Panc1 (cell line): ENCODE measurements at places on chromosomes 1 and 21. TPM values are rescaled to one million over a fixed set of nuclear protein-coding genes. Genes with fewer than 3 reads are reported as not detected.

USP25 gene
- total RNA-seq, result 26.1 TPM

ERRFI1 gene
- total RNA-seq, result 299 TPM

SLC45A1 gene
- 11.3 TPM for total RNA-seq

CELA3B gene
- 3.4 TPM for total RNA-seq

PDZK1 gene
- total RNA-seq, result 2.3 TPM

VAV3 gene
- total RNA-seq, result 0.23 TPM

RBM11 gene
- 0.15 TPM for total RNA-seq

PRAMEF17 gene
- not detected for total RNA-seq

- H3K36me3 ChIP-seq, result no peaks in the 10 kb centered on the region
- no peak overlapping the region for H3K4me3 ChIP-seq
- H3K4me1 ChIP-seq, result no peaks in the 10 kb centered on the region
- H3K27ac ChIP-seq, result no peak overlapping the region
Observed at GRCh38 chr21:42073145-42074099, 2.3 kb downstream of the UMODL1 start.

DNA sequence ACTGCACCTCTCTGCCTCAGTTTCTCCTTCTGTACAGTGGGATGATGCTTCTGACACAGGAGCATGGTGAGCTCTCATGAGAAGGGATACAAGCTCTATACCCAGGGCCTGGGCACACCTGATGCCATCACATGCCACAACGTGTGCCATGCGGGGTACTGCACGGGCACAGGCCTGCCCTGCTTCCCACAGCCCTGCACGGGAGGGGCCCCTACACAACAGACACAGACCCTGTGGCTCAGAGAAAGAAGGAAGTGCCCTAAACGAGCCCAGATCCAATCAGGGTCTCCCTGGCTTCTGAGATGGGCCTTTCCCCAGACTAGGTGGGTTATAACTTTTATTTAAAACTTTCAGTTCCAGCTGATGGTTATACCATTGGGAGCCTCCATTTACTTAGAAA, 24.6 kb downstream of the C2CD2 start:
- no peaks in the 10 kb centered on the region for H3K27me3 ChIP-seq
- no peak for DNase-seq
- no peaks in the 10 kb centered on the region for H3K36me3 ChIP-seq
- H3K4me3 ChIP-seq, result no peak overlapping the region

DNA sequence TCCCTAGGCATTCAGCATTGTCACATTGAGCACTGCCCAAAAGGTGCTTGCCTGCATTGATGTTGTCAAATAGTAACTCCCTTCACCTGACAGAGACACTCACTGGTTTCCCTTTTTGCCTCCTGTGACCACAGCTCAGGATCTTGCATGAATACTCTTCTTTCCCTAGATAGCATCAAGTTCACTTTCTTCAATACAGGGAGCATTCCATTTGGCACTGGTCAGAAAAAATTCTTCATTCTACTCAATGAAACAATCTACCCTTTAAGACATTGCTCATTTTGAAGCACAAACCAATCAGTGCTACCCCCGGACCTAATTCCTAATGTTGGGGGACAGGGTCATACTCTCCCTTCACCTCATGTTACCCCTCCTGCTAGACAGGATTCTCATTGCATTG, 319.0 kb upstream of the SNX7 start:
- H3K4me1 ChIP-seq, result no peaks in the 10 kb centered on the region
- no peak for DNase-seq
- no peaks in the 10 kb centered on the region for H3K36me3 ChIP-seq
- no peak overlapping the region for H3K4me3 ChIP-seq
- H3K27me3 ChIP-seq, result no peaks in the 10 kb centered on the region

DNA sequence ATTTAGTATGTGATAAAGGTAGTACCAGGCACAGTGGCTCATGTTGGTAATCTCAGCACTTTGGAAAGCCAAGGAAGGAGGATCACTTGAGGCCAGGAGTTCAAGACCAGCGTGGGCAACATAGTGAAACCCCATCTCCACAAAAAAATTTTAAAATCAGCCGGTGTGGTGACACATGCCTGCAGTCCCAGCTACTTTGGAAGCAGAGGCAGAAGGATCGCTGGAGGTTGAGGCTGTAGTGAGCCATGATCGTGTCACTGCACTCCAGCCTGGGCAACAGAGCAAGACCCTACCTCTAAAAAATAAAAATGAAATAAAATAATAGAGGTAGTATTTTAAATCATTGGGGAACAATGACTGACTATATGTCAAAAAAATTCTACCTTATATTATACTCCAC, 17.2 kb downstream of the SASS6 start:
- H3K4me3 ChIP-seq, result no peak overlapping the region
- H3K27me3 ChIP-seq, result no peaks in the 10 kb centered on the region

- H3K27ac ChIP-seq, result no peak overlapping the region
- H3K27me3 ChIP-seq, result no peaks in the 10 kb centered on the region
- H3K4me1 ChIP-seq, result no peaks in the 10 kb centered on the region
- no peak for DNase-seq
Observed at GRCh38 chr1:88801575-88802208, 89.7 kb downstream of the GTF2B start.

GRCh38 chr1:198861636-198862035, 222.8 kb downstream of the PTPRC start:
- H3K4me1 ChIP-seq, result no peaks in the 10 kb centered on the region; the same call in 1 of the 2 replicates
- H3K36me3 ChIP-seq, result no peaks in the 10 kb centered on the region; the same call in 1 of the 2 replicates
- no peak overlapping the region for H3K4me3 ChIP-seq
- no peak for DNase-seq
- no peaks in the 10 kb centered on the region for H3K27me3 ChIP-seq

- H3K4me3 ChIP-seq, result no peak overlapping the region
- H3K27ac ChIP-seq, result no peak overlapping the region
- DNase-seq, result no peak
Observed at GRCh38 chr1:71857862-71858261, 424.5 kb downstream of the NEGR1 start.

GRCh38 chr1:54542120-54542961, 5.7 kb upstream of the ACOT11 start:
- no peaks in the 10 kb centered on the region for H3K4me1 ChIP-seq
- H3K36me3 ChIP-seq, result no peaks in the 10 kb centered on the region
- H3K27me3 ChIP-seq, result no peaks in the 10 kb centered on the region
- H3K27ac ChIP-seq, result peak overlapping the region; percentile 42; the same call in 1 of the 2 replicates

DNA sequence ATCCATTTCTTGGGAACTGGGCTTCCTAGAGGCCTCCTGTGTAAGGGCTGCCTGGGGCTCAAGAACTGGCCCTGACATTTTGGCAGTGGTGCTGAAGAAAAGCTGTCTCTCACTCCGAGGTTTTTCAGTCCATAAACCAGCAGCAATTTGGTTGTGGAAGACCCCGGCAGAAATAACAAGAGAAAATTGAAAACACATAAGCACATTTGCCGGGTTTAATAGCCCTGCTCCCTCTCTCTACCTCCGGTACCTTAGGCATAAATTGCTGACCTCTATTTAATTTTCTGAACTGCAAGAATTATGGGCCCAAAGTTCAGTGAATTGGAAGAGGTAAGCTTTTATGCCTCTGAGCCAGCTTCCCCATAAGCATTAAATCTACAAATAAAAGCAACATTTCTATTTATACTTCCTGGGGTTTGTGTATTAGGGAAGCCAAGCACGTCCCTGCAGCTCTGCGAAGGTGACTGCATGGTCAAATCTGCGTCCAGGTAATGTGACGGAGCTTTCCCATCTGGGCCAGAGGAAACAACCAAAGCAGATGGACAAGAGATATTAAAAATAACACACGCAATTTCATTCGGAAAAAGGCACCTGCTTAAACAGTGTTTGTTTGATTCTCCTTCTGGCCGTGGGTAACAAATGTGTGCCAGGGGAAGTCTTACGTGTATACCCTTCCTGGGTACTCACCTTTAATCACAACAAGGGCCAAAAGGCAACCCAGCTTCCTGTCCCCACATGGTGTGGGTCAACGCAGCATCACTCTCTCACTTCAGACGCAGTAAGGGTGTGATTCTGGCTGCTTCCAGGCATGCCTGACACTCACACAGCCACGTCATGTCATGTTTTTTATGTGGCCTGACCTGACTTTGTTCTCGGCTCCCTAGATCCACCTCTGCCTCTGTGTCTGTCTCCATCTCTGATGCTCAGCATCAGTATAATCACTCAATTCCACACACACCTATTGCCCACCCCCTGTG, 69.2 kb downstream of the PAPPA2 start:
- H3K36me3 ChIP-seq, result no peaks in the 10 kb centered on the region
- no peaks in the 10 kb centered on the region for H3K27me3 ChIP-seq
- H3K4me3 ChIP-seq, result no peak overlapping the region
- no peak for DNase-seq
- H3K4me1 ChIP-seq, result no peaks in the 10 kb centered on the region

DNA sequence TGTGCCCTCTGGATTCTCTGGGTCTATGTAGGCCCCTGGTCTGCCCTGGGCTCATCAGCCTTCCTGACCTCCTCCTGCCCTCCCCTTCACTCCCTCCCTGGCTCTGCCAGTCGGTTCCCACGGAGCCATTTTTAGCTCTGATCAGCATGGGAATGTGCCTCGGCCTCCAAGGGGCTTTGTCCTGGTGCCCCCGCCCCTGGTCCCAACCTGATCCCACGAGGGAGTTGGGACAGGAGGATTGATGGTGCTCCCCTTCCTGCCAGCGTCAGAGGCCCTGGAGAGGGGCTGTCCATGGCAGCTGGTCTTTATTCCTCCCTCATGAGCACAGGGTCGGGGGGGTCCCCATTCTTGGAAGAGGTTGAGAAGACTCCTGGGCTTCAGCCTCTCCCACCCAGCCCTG, 24.9 kb downstream of the ETNK2 start:
- peaks cover 3% of the 10 kb centered on the region for H3K36me3 ChIP-seq
- H3K27me3 ChIP-seq, result no peaks in the 10 kb centered on the region
- no peak for DNase-seq
- H3K4me1 ChIP-seq, result peaks cover 29% of the 10 kb centered on the region
- H3K4me3 ChIP-seq, result no peak overlapping the region
- H3K27ac ChIP-seq, result peak overlapping the region; percentile 45

- H3K4me3 ChIP-seq, result no peak overlapping the region
- no peaks in the 10 kb centered on the region for H3K27me3 ChIP-seq
- H3K4me1 ChIP-seq, result no peaks in the 10 kb centered on the region
Observed at GRCh38 chr1:33984906-33985565, 121.2 kb downstream of the HMGB4 start.

DNA sequence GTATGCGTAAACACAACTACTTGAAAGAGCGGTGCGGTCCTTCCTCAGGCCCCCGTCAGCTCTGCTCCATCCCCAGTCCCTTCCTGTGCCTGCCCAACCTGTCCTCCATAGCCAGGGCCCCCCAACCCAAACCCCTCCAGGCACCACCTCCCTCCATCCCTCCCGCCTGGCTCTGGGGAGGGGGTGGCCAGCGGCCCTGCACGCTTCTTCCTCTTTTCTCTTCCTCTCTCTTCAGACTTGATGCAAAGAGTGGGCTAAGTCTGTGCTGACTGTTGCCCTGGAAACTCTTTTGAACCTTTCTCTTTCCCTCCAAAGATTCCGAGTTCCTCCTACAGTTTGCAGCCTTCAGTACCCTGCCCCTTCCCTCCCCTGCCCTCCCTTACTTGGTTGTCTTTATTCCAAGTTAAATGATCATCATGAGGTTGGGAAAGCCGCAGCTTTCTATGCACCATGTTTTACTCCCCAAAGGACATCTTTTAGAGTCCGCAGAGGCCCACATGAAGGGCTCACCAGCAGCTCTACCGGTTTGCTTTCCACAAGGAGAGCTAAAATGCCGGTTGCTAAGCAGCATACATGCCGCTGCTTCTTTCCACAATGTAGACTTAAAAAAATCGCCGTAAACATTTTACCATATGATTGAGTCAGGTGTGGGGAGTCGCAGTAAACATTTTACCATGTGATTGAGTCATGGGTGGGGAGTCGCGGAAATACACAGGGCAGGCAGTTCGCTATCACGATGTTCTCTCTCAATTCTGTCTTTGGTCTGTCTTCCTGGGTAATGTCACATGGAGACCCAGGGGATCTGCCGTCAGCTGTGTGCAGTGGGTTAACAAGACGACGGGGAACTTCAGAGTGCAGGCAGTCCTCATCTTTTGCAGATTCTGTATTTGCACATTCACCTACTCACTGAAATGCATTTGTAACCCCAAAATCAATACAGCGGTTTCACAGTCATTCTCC, 525.3 kb downstream of the KIF26B start:
- no peaks in the 10 kb centered on the region for H3K36me3 ChIP-seq
- H3K27ac ChIP-seq, result no peak overlapping the region
- no peak overlapping the region for H3K4me3 ChIP-seq
- no peak for DNase-seq
- H3K27me3 ChIP-seq, result no peaks in the 10 kb centered on the region

DNA sequence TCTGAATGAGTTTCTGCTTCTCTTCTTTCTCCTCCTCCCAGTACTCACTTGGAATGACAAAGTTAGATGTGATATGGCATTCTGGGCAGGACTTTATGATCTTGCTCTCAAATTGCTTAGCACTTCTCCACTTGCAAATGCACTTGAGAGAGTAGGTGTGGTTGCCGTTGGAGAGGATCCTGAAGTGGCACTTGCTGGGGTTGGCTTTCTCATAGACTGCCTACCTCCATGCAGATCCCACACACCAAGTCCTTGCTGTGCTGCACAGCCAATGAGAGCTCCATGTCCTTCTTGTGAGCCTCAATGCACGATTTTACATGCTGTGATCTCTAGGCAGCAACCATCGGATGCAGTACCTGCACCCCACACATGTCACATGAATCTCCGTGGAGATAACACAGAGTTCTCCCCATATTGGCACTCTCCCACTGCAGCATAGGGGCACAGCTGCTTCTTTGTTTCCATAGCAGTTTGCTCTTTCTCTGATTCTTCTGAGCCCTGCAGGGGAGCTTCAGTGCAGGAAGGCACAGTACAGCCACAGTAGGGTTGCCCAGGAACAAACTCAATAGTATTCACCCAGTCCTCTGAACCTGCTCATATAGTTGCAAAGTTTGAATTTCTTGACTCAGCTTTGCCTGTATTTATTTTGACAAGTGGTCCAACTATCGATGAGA, 45.2 kb downstream of the ZNF691 start:
- DNase-seq, result no peak
- H3K4me3 ChIP-seq, result no peak overlapping the region
- H3K4me1 ChIP-seq, result no peaks in the 10 kb centered on the region
- no peak overlapping the region for H3K27ac ChIP-seq

GRCh38 chr1:227459977-227460376, 103.4 kb upstream of the ZNF678 start:
- DNase-seq, result no peak
- peaks cover 7% of the 10 kb centered on the region; the same call in 1 of the 2 replicates for H3K27me3 ChIP-seq
- no peaks in the 10 kb centered on the region for H3K36me3 ChIP-seq
- no peaks in the 10 kb centered on the region for H3K4me1 ChIP-seq

DNA sequence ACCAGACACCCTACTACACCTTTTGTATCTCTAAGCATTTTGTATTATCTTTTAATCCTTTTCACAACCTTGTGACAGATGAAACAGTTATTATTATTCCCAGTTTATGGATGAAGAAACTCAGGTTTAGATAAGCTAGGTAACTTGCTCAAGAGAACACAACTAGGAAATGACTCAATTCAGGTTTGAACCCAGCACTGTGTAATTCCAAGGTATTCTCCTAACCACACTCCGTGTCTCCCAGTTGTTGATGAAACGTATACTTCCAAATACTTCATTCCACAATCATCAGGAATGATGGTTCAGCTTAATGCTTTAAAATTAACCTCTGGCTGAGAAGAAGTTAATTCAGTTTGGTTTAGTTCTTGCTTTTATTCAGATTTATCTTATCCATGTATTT, 51.7 kb upstream of the MRPS6 start:
- H3K27ac ChIP-seq, result no peak overlapping the region; the same call in 1 of the 2 replicates
- H3K4me3 ChIP-seq, result no peak overlapping the region
- H3K4me1 ChIP-seq, result peaks cover 7% of the 10 kb centered on the region
- no peak for DNase-seq
- no peaks in the 10 kb centered on the region for H3K27me3 ChIP-seq
